ENCODE measurements at places on chromosomes 6 and 20. TPM values are rescaled to one million over a fixed set of nuclear protein-coding genes. Genes with fewer than 3 reads are reported as not detected.

DNA sequence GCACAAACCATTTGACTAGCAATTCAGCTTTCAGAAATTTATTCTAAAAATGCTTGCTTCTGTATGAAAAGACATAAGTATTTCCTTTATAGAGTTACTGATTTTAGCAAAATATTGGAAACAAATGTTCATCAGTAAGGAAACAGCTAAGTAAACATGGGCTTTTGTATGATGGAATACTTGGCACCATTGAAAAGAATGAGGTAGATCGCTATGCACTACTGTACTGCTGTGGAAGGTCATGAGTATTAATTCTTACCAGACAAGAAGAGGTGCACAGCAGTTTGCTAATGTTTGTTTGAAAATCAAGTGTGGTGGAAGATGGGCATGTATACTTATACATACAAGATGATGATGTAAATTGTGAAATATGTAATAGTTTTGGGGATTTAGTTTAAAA, 73.0 kb downstream of the FARS2 start:
- no peaks in the 10 kb centered on the region for H3K4me1 ChIP-seq
- H3K4me3 ChIP-seq = no peak overlapping the region
- DNase-seq = peak; percentile 22
- no peak overlapping the region for H3K27ac ChIP-seq
- H3K36me3 ChIP-seq = no peaks in the 10 kb centered on the region

DNA sequence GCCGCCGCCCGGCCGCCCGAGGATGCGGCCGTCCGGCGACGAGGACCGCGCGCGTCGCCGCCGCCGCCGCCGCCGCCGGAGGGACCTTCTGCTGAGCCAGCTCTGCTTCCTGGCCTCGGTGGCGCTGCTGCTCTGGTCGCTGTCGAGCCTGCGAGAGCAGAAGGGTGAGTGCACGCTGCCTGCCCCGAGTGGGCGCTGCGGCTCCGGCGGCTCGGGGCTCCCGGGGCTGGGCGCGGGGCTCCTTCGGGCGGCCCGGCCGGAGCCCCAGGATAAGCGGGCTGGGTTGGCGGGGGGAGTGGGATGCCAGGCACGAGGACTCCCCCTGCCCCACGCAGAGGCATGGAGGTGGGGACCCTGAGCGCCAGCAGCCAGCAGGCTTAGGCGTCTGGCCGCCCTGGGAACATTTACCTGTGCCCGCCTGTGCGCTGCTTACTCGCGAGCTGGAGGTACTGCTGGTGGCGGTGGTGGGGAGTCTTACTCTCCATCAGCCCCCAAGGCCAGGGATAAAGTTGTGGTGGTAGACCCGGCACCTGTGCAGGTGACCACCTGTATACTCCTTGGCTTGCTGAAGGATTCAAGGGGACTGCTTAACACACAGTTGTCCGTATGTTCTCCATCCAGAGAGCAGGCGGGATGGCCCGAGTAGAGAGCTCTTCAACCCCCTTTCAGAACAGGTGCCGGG, 520 bp downstream of the SLC24A3 start:
- peaks cover 24% of the 10 kb centered on the region for H3K27me3 ChIP-seq
- H3K4me3 ChIP-seq = no peak overlapping the region
- no peaks in the 10 kb centered on the region for H3K4me1 ChIP-seq
- no peak overlapping the region for H3K27ac ChIP-seq
- H3K36me3 ChIP-seq = no peaks in the 10 kb centered on the region
- DNase-seq = no peak

DNA sequence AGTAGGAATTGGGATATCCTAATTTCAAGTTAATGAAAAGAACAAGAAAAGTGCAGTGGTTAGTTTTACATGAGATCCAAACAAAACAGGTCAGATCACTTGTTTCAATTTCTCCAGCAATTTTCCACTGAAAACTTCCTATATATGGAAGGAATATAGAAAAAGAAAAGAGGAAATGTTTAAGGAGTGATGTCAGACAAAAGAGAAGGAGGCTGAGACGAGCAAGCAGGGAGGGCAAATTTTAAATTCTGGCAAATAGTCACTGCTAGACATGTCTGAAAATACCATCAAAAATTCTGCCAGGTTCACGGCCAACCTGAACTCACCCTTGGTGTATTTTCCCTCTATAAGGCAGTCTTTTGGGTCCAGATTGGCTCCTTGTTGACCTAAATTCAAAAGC, 9.5 kb upstream of the NUP153 start:
- DNase-seq = no peak
- H3K4me1 ChIP-seq = peaks cover 17% of the 10 kb centered on the region
- no peaks in the 10 kb centered on the region for H3K27me3 ChIP-seq
- no peaks in the 10 kb centered on the region for H3K36me3 ChIP-seq
- H3K27ac ChIP-seq = no peak overlapping the region

GRCh38 chr6:134309983-134310605, 7.8 kb downstream of the SGK1 start:
- H3K4me3 ChIP-seq = no peak overlapping the region
- no peaks in the 10 kb centered on the region for H3K27me3 ChIP-seq
- H3K27ac ChIP-seq = no peak overlapping the region
- H3K36me3 ChIP-seq = no peaks in the 10 kb centered on the region
- DNase-seq = peak; percentile 69

- H3K4me1 ChIP-seq = no peaks in the 10 kb centered on the region
- peaks cover 4% of the 10 kb centered on the region for H3K27me3 ChIP-seq
- no peak for DNase-seq
- no peak overlapping the region for H3K4me3 ChIP-seq
Observed at GRCh38 chr20:62210496-62210855, 9.6 kb downstream of the HRH3 start.

DNA sequence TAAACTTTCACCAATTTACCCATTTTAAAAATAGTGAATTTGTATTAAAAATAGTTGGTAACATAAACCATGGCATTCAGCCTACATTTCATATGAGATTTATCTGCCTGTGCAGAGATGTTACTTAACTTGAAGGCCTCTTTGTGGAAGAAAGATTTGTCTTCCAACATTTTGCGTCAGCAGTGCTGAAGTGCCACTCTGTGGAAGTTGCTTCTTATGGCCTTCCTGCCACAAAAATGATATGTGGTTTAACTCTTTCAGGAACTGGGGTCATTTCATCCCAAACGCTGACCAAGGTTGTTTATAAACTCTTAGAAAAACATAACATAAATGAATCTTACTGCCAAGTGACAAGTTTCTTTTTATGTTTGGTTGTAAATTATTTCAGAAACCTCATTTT, 246.8 kb downstream of the ARID1B start:
- H3K27me3 ChIP-seq = no peaks in the 10 kb centered on the region
- peaks cover 3% of the 10 kb centered on the region for H3K4me1 ChIP-seq
- no peaks in the 10 kb centered on the region for H3K36me3 ChIP-seq

Gene HTR1E
- not detected for total RNA-seq

Gene KHDC1L
- total RNA-seq = not detected

Gene PAK5
- 0.19 TPM for total RNA-seq

Gene PRR18
- total RNA-seq = not detected

Gene ENPP4
- 5.7 TPM for total RNA-seq

Data from astrocyte (in vitro differentiated cells and primary cell).